Cortex of kidney (tissue), 1 donor: ENCODE measurements at places on chromosomes 1 and 21.

DNA sequence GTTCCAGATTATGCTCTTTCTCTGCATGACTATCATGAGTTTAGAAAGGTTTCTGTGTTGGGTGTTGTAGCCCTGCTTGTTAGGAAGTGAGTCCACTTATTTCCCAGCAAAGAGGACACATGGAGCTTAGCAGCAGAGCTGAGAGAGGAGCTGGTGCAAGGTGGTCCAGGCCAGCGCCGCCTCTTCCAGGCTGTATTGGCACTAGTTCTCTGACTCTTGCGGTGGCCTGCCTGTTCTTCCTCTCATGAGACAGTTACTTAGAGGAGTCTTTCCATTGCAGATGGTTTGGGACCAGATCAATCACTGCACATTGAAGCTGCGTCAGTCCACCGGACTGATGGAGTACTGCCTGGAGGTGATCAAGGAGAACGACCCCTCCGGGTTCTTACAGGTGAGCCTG is 38.0 kb downstream of the TRIM67 start:
- no peak for DNase-seq

DNA sequence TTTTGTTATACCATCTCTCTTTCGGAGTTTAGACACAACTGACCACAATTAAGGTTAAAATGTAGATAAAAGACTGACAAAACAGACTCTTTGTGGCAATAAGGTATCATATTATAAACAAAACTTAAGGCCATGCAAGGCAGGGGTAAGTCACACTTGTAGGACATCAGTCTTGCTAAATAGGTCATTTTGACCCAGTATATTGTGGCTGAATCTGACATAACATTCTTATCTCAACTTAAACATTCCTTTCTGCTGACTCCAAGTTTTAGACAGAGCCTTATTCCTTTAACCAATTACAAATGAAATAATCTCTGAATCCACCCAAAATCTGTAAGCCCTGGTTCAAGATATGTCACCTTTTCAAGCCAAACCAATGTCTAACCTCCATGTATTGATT is 733.4 kb upstream of the B3GALT2 start:
- DNase-seq: no peak

DNA sequence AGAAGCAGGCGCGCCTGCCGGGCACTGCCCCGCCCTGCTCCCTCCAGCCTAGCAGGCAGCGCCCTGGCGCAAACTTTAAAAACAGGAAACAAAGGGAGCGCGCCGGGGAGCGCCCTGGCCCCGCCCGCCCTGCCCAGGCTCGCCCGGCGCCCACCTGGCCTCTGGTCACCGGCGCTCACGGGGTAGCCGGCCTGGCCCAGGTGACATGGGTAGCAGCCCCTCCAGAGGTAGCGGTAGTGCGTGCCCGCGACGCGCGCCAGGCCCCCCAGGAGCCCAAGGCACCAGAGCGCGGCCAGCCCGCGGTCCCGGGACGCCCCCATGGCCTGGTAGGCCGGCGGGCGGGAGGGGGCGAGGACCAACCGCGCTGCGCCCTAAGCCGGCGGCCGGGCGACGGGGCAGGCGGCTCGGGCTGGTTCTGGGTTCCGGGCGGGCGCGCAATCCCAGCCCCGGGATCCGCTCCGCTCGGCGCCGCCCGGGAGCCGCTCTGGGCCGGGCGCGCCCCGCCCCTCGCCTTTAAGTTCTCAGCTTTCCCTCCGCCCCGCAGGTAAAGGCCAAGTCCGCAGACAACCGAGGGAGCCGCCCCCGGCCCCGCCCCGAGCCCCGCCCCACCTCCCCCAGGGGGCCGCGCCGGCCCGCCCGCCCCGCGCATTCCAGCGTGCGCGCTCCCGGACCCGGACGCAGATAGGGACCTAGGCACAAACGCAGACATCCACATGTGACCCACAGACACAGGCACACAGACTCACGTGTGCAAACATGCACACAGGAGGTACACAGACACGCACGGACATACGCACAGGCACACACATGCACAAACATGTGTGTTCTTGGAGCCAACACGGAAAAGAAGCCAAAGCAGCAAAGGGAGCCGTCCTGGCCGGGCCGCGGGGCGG is 76.7 kb downstream of the ARHGEF16 start:
- no peak for DNase-seq

DNA sequence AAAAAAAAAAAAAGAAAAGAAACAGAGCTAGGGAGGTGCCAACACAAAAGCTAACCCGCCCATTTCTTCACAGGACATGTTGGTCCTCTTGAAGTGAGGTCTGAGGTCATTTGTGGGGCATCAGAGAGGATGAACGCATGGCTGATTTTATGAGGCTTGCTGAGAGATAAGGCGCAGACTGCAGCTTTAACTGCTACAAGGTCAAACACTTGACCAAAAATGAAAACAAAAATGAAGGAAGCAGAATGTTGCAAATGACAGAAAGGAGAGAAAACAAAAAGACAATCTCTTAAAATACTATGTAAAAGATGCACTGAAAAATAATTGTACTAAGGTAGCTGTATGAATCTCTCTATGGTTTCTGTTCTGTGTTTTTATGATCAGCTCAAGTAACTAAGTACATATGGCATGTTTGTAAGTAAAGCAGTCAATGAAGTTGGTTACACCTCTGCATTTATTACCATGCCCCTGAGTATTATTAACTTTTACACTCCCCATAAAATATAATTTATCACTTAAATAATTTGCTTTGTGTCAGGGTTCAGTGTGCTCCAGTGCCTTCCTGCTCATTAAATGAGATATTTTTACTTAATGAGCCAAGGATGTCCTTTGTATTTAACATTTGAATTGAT is 249.1 kb upstream of the NR5A2 start:
- DNase-seq: no peak

GRCh38 chr1:198556971-198557370 is 16.5 kb upstream of the ATP6V1G3 start:
- DNase-seq: no peak

GRCh38 chr1:71193153-71193552 is 112.3 kb upstream of the ZRANB2 start:
- DNase-seq: no peak

DNA sequence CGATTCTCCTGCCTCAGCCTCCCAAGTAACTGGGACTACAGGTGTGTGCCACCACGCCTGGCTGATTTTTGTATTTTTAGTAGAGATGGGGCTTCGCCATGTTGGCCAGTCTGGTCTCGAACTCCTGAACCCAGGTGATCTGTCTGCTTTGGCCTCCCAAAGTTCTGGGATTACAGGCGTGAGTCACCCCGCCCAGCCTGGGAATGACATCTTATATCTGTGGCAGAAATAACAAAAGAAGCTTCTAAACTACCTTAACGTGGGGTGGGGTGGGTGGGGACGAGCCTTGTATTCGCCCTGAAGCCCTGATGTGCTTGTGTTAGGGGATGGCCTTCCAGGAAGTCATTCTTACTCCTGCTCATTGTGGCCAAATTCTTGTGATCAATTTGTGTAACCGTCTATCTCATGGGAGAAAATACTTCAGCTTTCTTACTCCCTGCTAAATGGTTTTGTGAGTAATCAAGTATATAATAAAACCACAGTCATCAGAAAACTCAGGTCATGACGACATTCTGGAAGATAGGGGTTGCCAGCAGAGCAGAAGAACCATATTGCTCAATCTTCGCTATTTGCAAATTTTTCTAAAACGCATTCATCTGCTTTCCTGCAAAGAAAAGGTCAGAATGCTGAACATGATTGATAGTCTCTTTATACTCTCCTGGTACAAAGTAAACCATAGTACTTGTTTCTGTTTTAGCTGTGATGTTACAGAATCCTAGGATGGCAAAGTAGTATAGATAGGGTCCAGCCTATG is 63.2 kb downstream of the DIRAS3 start:
- no peak for DNase-seq

DNA sequence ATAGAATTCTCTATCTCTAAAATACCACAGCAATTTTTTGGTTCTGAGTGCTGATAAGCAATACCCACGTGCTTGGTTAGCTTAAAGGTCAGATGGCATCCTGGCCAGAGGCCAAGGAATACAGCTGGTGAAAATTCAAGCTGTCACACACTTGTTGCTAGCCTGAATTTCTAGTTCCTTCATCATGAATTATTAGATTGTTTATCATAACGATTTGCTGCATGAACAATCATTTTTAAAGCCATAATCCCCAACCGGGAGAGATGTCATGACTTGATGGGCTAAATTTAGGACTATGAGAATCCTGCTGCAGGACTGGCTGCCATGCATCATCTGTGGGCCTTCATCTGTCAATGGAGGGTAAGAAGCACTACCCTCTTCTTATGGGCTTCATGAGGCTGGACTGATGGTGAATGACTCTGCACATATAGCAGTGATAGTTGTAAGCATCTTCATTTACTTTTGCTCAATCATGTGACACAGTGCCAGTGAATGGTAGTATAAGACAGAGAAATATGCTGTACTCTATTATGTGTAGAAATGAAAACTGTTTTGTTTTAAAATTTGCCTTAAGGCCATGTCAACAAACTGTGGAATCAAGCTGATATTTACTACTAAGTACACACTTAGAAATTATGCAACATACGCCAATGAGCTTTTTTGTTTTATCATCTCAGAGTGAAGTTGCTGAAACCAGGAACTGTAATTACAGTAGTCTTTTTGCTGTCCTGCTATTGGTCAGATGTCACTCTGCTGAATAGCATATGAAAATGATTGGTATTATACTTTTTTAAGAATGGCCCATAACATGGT is 80.5 kb upstream of the RALGPS2 start:
- no peak for DNase-seq

DNA sequence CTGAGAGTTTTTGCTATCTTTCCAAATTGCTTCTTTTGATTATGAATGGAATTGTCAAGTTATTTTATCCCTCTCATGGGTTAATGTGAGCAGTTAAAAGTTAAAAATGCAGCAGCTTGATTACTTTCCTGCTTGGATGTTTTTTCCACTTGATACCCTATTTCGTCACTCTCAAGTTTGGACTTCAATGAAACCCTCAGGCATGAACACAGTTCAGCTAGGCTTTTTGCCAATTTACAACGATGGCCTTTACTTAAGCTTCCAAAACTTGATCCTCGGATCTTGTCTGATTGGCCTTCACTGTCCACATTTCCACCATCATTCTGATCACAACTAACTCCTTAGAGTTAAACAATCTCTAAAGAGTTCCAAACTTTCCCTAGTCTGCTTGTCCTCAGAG is 752.4 kb upstream of the PRMT6 start:
- DNase-seq: no peak

GRCh38 chr1:30166174-30166573 is 557.2 kb downstream of the MATN1 start:
- no peak for DNase-seq

- DNase-seq: no peak
These were observed 11.8 kb downstream of the S100A7A start for GRCh38 chr1:153428073-153428638.

GRCh38 chr1:158494796-158495195 is 22.8 kb downstream of the OR10R2 start:
- no peak for DNase-seq

GRCh38 chr1:27106561-27107323 is 48.2 kb downstream of the SLC9A1 start:
- DNase-seq: no peak

GRCh38 chr1:155890251-155890650 is 20.9 kb downstream of the RIT1 start:
- no peak for DNase-seq

DNA sequence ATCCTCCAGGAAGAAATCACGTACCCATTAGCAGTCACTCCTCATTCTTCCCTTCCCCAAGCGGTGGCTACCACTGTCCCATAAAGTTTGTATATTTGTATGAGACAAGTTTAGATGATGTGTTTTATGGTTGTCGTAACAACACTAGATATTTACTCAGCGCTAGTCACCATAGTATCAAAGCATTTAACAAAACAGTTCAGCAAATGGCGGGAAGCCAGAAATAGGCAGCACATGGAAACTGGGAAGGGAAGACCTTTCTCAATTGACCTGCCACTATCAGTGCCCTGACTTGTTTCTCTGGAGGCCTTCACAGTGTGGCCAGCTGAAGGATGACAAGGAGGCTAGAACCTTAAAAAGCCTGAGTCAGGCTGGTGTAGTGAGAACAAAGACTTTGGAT is 31.1 kb downstream of the CNST start:
- no peak for DNase-seq

DNA sequence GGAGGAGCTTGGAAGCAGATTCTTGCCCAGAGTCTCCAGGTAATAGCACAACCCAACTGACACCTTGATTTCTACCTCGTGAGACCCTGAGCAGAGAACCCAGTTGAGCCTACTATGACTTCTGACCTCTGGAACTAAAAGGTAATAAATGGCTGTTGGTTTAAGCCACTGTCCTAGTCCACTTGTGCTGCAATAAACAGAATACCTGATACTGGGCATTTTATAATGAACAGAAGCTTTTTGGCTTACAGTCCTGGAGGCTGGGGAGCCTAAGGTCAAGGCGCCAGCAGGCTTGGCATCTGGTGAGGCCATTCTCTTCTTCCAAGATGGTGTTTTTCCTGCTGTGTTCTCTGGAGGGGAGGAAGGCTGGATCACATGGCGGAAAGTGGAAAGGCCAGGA is 39.9 kb upstream of the TP53BP2 start:
- DNase-seq: no peak

DNA sequence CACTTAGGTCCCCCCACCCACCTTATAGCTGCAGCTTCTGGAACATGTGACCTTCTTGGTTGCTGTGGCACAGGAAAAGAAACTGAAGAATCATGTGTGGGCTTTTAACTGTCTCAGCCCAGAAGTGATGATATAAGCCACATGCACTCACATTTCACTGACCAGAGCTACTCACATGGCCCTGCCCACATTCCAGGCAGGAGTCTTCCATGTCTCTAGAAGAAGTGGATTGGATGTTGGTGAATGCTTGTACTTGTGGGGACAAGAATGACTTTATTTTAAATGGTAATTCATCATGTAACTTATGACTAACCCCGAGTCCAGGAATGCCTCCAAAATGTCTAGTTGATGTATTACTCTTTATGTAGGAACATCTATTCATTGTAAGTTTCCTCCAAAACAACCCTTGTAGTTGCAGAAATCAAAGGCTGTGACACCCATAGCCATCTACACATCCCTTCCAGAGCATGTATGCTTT is 15.8 kb upstream of the CAMK1G start:
- DNase-seq: no peak

DNA sequence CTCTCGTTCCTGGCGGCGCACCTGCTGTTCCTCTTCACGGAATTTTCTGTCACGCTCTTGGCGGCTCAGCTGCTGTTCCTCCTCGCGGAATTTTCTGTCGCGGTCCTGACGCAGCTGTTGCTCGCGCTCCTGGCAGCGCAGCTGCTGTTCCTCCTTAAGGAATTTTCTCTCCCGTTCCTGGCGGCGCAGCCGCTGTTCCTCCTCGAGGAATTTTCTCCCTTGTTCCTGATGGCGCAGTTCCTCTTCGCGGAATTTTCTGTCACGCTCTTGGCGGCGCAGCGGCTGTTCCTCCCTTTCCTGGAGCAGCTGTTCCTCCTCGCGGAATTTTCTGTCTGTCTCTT is 6.4 kb downstream of the TCHH start:
- DNase-seq: no peak

- no peak for DNase-seq
These were observed 12.6 kb upstream of the RCSD1 start for GRCh38 chr1:167617153-167618147.
